A549 treated with dexamethasone at 1 μM for 4 hours (cell line): ENCODE measurements at places on chromosomes 3 and 15. TPM values are rescaled to one million over a fixed set of nuclear protein-coding genes. Genes with fewer than 3 reads are reported as not detected.

RUVBL1 gene
- total RNA-seq, result 93.6 to 101 TPM (median 96.6 TPM) in 5 replicates

TIGIT gene
- total RNA-seq, result not detected in 5 replicates

DNAJB8 gene
- total RNA-seq, result not detected in 5 replicates

HDC gene
- 0.05 to 0.09 TPM (median 0.08 TPM) in 4 of 5 replicates, not detected in the other for total RNA-seq

FEZF2 gene
- not detected in 5 replicates for total RNA-seq

LCTL gene
- total RNA-seq, result not detected in 5 replicates

SLC24A5 gene
- not detected in 5 replicates for total RNA-seq

PLCB2 gene
- 0.50 to 1.0 TPM (median 0.90 TPM) in 5 replicates for total RNA-seq

PLSCR4 gene
- 7.3 to 12.0 TPM (median 9.9 TPM) in 5 replicates for total RNA-seq
